ENCODE measurements at places on chromosomes 4 and X. TPM values are rescaled to one million over a fixed set of nuclear protein-coding genes. Genes with fewer than 3 reads are reported as not detected.

FAM193A gene
- 31.3 TPM for total RNA-seq

STOX2 gene
- 1.1 TPM for total RNA-seq

- DNase-seq, result no peak
These were observed 56.5 kb downstream of the ANTXR2 start for GRCh38 chr4:80016506-80016905.

GRCh38 chrX:136783159-136783558 is 2.4 kb upstream of the ARHGEF6 start:
- no peak for DNase-seq

DNA sequence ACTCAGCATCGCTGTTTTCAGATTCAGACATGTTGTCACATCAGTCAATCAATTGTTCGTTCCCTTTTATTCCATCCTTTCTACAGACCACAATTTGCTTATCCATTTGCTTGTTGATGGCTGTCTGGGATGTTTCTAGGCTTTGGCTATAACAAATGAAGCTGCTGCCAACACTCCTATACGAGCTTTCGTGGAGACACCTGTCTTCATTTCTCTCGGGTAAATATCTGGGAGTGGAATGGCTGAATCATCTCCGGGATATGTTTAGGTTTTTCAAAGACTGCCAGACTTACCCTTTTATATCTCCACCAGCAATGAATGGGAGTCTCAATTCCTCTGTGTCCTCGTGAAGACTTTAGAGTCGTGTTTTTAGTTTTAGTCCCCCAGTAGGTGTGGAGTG is 118.9 kb downstream of the SORCS2 start:
- DNase-seq, result no peak

- peak; percentile 53 for DNase-seq
These were observed 53.8 kb upstream of the CLCN4 start for GRCh38 chrX:10103023-10103422.

DNA sequence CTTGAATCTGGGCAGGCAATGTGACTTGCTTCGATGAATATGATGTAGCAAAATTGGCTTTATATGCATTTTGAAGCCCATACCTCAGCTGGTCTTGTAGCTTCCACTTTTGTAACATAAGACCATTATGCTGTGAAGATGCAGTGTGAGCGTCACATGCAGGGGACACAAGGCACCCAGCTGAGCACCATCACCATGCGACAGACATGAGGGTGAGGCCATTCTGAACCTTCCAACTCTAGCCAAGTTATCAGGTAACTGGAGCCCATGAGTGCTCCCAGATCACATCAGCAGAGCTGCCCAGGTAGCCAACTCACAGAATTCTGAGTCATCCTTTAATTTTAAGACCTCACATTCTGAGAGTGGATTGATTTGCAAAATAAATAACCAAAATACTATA is 705.9 kb downstream of the FSTL5 start:
- DNase-seq, result no peak

GRCh38 chr4:8838961-8839431 is 32.6 kb downstream of the HMX1 start:
- DNase-seq, result no peak
